ENCODE measurements at places on chromosomes 6 and 20. TPM values are rescaled to one million over a fixed set of nuclear protein-coding genes. Genes with fewer than 3 reads are reported as not detected.

TTBK1 gene
- total RNA-seq: not detected

EEF1A2 gene
- 4.8 TPM for total RNA-seq

CDH26 gene
- 1.6 TPM for total RNA-seq

GRCh38 chr6:37952027-37952426 lies 132.5 kb downstream of the ZFAND3 start:
- no peak for DNase-seq

GRCh38 chr6:20335872-20336271 lies 65.8 kb upstream of the E2F3 start:
- no peak for DNase-seq

DNA sequence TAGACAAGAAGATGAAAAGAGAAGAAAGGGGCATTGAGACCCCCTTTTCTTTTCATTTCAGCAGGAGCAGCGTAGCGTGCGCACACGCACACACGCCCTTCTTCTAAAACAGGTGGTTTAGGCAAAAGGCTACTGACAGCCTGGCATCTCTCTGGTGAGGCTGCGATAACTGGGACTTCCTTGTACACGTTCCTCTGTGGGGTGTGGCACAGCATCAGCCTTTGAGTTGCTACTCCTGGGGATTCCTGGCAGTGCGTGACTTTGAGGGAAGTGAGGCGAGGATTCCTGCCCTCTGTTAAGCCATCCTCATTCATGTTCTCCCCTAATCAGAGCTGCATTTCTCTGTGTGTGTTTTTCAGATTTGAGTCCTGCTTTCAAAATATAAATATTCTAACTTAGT lies 94.7 kb downstream of the TMEM170B start:
- no peak for DNase-seq

DNA sequence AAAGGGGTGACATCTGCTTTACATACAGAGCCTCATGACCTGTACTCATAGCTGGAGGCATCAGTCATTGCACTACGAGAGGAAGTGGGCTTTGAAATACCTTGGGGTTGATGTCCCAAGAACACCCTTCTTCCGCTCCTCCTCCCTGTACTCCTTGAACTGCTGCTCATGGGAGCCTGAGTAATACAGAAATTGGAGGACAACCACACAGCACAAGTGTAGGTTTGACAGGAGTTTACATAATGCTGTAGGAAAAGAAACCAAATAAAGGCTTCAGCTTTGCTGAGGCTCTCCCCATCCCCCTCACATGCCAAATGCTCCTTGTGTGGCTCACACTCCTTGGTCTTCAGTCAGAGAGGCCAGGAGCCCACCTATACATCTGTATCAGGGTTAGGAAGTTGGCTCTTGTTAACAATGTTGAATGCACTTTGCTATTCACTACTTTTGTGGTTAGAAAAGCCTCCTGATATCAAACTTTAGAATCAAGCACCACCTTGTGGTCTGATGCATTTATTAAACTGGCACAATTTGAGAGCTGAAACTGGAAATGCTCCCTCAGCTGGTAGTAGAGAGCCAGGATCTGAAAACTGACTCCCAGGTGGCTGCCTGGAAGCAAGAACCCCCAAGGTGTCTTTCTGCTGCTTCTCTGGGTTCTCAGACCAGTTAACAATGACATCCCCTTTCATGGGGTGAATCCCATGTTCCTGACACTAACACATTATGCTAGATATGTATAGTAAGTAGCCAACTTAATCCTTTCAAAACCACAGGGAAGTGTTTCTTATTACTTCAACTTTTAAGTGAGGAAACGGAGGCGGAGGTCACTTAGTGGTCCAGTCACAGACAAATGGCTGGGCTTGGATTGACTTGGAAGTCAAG lies 56.2 kb upstream of the EDN1 start:
- no peak for DNase-seq

DNA sequence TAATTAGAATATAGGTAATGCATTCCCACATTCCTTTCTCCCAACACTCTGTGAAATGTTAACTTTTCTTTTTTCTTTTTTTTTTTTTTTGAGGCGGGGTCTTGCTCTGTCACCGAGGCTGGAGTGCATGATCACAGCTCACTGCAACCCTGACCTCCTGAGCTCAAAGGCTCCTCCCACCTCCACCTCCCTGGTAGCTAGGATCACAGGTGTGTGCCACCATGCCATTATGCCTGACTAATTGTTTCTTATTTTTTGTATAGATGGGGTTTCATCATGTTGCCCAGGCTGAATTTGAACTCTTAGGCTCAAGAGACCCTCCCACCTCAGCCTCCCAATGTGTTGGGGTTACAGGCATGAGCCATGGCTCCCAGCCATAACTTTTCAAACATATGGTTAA lies 135.7 kb upstream of the SHLD1 start:
- no peak for DNase-seq
